Stimulated activated CD4-positive, alpha-beta T cell treated with anti-CD3 and anti-CD28 coated beads, Interleukin-4, amount 100 ng/mL, for 24 hours (primary cell): ENCODE measurements at places on chromosomes 4 and X.

DNA sequence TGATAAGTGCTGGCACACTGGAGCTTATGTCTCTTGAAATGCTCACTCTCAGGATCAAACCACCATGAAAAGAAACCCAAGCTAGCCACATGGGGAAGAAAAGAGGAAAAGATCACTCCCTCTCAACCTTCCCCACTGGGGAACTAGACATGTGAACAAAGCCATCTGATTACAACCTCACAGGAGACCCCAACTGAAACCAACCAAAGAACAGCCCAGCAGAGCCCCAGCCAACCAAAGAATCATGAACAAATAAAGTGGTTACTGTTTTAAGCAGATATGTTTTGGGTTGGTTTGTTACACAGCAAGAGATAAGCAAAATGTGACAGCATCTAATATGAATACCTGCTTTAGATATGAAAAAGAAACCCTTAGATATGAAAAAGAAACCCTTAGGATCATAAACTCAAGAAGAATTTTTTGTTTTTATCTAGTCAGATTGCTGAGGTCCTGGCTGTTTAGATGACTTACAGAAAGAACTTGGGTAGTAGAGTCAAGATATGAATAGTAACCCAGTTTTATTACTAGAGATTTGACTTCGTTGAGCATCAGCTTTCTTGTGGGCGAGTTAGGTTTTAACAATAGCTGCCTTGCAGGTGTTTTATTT is 23.7 kb upstream of the TLR7 start:
- DNase-seq = no peak

DNA sequence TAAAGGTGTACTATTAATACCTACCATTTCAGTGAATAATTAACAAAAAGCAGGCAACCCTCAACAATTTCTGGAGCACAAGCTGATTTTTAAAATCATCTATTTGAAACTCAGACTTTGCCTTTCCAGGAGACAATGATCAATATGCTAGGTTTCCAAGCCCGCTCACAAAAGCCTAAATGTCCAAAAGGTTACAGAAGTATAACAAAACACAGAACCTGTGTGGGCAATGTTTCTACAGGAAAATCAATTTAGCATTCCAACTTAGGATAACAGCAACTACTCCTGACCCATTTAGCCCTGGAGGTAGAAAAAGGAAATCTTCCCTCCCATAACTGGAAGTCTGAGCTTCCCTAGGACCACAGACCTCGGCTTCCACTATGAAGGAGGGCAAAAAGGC is 3.9 kb downstream of the TAB3 start:
- no peak for DNase-seq

- DNase-seq = no peak
Observed at GRCh38 chrX:22360129-22360528, 87.4 kb downstream of the CBLL2 start.

GRCh38 chr4:1805493-1806222 is 12.6 kb downstream of the FGFR3 start:
- DNase-seq = no peak

- DNase-seq = no peak
Observed at GRCh38 chr4:131248314-131248713, 1900.8 kb upstream of the PCDH10 start.

GRCh38 chr4:156825074-156825473 is 146.5 kb downstream of the PDGFC start:
- DNase-seq = no peak

- DNase-seq = no peak
Observed at GRCh38 chrX:23907111-23907497, 634 bp downstream of the APOO start.

DNA sequence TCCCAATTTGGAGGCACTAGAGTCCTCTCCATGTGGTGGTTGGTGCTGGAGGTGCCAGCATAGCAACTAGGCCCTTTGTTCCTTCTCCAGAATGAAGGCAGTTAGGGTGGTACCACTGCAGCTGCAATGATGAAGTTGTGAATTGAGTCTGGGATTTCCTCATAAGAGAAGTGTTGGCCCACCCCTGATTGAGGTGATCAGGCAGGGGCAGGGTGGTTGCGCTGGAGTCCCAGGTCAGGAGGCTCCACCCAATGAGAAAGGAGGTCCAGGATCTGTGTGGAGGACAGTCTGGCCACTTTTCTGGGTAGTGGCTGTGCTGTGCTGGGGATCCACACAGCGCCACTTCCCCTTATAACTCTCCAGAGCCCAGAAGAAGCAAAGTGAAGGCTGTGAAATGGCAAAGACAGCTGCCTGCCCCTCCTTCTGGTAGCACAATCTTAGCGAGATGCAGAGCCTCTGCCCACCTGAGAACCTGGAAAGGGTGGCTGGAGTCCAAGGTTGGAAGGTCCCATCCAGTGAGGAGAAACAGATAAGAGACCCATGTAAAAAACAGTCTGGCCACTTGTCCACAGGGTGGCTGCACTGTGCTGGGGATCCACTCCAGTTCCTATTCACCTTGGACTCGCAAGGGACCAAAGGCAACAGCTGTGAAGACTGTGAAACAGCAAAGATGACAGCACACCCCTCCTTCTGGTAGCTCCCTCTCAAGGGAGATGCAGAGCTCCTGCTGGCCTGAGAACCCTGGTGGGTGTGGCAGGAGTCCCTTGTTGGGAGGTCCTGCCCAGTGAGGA is 124.6 kb downstream of the RRAGB start:
- no peak for DNase-seq

- no peak for DNase-seq
Observed at GRCh38 chr4:174214101-174214878, 69.2 kb downstream of the FBXO8 start.

- no peak for DNase-seq
Observed at GRCh38 chr4:119517361-119518229, 111.0 kb downstream of the PDE5A start.

GRCh38 chrX:8424912-8425311 is 39.7 kb upstream of the VCX3B start:
- DNase-seq = no peak

DNA sequence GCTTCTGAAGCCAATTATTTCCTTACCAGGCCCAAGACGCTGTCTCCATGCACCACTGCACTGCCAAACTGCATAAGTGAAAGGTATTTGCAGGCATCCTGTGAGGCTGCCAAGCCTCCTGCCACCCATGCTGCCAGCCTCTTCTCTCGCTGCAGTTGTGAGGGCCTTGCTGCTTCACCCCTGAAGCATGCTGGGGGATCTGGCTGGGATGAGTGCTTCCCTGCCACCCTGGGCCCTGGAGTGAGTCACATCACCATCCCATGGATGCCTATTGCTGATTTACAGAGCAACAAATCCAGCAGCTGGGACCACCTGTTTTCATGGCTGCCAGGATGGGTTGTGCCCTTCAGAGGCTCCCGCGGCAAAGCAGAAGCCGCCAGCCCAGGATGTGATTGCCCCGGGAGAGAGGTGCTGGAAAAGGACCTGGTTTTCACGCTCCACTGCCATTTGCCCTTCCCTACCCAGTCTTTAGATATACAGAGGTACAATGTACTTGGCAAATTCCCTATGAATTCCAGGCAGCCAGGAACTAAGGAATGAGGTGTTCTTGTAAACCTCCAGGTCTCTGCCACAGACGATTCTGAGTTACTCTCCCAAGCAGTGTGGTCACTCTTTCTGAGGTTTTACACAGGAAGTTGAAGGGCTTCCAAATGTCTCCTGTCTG is 41.5 kb upstream of the PTCHD1 start:
- no peak for DNase-seq

GRCh38 chrX:46913667-46914066 is 1.4 kb downstream of the JADE3 start:
- DNase-seq = no peak

DNA sequence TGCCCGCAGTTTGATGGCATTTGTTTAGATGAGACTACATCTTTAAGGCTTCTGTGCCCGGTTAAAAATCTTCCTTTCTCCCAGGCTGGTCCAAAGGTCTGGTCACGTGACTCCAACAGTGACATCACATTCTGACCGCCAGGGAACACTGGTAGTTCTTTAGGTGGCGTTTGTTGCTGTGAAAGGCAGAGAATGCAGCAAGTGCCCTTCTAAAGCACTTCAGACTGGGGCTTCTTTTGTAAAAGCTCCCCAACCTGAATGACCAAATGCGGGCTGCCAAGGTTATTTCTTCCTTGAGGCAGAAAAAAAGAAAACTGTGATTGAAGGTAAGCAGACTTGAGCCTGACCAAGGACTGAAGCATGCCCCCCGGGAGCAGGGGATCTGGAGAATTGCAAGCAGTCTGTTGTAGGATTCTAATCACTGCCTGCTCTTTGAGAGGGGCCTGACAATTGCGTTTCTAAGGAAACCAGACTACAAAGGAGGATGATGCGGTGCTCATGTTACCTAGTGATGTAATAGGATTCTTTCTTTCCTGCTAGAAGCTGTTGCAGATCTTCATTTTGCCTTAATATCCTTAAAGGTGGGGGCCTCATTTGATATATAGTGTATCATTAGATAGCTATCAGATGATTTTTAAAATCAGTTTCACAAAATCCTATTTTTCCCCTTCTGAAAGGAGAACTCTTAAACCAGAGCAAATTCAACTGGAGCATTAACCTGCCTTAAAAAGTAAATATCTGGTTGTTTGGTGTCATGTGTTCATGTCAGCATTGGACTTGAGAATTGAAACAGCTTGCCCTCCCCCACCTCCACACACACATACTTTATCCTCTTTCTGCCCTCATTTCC is 133.1 kb downstream of the AKAP4 start:
- DNase-seq = no peak

- no peak for DNase-seq
Observed at GRCh38 chr4:7206911-7207567, 14.7 kb downstream of the SORCS2 start.

DNA sequence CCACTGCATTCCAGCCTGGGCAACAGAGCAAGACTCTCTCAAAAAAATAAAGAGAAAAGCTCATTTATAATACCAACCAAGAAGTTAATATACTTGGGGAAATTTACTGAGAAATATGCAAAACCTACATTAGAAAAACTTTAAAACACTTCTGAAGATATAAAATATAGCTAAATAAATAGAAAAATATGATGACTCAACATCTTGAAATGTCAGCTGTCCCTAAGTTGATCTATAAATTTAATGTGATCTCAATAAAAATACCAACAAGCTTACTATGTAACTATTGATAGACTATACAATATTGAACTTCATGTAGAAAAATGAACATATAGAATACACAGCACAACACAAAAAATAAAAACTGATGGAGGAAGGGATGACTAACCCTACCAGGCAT is 87.5 kb upstream of the INTU start:
- no peak for DNase-seq

GRCh38 chr4:770022-770421 is 55.9 kb downstream of the CPLX1 start:
- DNase-seq = no peak

GRCh38 chr4:7160439-7160838 is 31.9 kb upstream of the SORCS2 start:
- DNase-seq = no peak

DNA sequence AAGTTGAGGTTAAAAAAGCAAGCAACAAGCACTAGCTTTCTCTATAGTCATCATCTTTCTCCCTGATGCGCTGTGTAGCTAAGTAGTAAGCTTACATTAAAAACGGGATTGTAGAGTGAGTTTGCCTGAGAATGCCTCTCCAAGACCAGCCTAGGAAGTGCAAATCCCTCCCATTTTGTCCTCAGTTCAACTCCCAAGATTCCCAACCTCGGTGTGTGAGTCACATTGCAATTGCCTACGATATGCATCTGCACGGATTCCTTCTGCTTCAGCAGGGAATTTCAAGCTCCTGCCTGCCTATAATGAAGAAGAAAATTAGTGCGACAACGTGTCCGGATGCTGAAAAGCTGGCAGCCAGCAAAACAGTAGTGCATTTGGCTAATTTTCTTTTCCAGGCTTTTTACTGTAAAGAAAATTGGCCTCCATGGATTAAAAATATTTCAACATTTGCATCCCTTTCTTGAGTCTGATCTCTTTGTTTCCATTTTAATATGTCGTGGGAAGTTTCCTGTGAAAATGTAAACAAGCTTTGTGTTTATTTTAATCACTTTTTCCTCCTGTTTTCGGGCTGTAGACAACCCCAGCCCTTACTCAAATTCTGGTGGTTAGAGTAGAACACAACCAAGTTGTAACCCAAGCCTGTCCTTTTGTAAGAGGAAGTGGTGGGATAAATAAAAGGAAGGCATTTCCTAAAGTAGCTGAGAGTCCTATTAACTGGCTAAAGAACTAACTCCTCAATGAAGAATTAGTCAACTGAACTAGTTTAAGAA is 58.4 kb upstream of the TET2 start:
- no peak for DNase-seq

DNA sequence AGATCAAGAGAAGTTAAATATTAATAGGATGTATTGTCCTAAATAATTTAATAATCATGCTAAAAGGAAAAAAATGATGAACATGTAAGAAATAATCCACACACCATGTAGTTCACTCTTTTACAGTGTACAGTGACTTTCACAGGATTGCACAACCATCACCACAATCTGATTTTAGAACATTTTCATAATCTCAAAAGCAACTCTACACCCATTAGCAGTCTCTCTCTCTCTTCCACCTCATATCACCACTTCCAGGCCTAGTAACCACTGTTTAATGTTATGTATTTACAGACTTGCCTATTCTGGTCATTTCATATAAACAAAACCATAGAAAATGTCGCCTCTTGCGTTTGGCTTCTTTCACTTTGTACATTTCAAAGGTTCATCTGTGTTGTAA is 153.4 kb downstream of the FSTL5 start:
- no peak for DNase-seq

DNA sequence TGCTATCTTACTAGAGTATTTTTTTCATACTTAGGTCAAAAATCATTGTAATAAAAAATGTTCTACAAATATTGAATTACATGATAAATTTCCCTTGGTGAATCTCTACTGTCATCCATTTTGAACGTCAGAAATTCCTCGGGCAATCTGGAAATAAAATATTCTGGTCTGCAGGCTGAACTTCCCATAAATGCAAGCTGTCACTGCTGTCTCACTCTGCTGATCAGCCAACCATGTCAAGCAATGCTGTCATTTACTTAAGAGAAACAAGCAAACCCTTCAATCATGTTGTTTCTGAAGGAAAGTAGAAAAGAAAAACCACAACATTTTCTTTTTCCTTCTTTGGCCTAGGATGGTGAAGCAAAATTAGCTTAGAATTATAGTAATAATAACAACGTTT is 514.2 kb upstream of the GALNT7 start:
- DNase-seq = no peak

DNA sequence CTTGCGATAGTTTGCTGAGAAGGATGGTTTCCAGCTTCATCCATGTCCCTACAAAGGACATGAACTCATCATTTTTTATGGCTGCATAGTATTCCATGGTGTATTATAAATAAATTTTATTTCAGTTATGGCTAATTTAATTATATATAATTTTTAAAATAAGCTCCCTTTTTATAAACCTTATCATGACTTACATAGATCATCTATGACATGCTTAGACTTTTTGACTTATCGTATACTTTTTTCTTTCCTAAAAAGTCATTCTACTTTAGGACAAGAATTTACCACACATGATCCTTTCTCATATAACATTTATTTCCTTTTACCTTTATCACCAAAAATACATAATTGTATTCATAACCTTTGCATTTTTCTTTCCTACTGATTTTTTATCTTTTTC is 376.5 kb downstream of the CCSER1 start:
- DNase-seq = no peak

- no peak for DNase-seq
Observed at GRCh38 chrX:155231163-155231562, 14.9 kb downstream of the VBP1 start.
